Endodermal cell (in vitro differentiated cells): ENCODE measurements at places on chromosomes 2 and 18. TPM values are rescaled to one million over a fixed set of nuclear protein-coding genes. Genes with fewer than 3 reads are reported as not detected.

MEP1B gene
- not detected in 2 replicates for total RNA-seq

NT5C1B gene
- not detected in 3 replicates for total RNA-seq

ABCG8 gene
- total RNA-seq: not detected in 2 replicates

POTEE gene
- total RNA-seq: 1.5 and 2.3 TPM in 2 replicates

ASB18 gene
- total RNA-seq: not detected in 3 replicates

TDRD15 gene
- 0.29 and 0.44 TPM in 2 replicates for total RNA-seq

FN1 gene
- total RNA-seq: 2,470 and 2,721 TPM in 2 replicates

GRCh38 chr18:45567123-45567522 is 48.2 kb upstream of the SLC14A2 start:
- DNase-seq: peak; percentile 60

DNA sequence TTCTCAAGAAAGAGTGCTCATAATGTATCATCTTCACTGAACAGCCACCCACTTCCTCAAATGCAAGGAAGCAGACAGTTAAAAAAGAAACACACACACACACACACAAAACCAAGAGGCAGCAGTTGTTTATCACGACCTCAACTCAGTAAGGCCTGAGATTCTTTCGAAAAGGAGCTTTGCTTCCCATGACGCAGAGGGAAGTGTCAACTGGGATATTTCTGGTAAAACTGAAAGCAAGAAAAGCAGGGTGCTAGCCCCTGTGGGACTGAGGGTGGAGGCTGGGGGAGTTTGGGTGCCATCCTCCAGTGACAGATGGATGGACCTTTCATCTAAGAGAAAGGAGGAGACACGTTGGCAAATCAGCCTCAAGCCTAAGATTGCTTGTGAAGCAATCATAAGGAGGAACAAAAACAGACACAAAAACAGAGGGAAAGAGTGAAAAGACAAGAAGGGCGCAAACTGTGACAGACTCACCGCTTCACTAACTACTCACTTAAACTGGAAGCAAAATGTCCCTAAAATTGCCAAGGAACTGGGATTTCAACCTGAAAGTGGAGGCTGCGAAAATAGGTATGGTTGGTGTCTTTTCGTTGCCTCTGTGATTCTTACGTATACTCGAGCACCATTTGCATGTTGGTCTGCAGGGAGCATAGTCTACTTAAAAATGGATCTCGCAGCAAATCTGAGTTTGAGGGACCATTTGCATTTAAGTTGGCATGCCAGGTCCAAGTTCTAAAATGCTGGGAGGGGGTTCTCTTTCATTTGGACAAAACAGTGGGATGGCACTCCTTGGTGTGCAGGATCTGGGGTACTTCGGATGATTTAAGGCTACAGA is at the start of gene ARHGAP25:
Gene ARHGAP25, plus strand, starts transcription at position 124 of the 838 bp plus-strand sequence. Its CDS starts 389 bp downstream, at position 513.
- no peak for DNase-seq

GRCh38 chr18:29661924-29662323 is 1380.6 kb downstream of the DSC3 start:
- no peak for DNase-seq

GRCh38 chr2:169507698-169508097 is 1.8 kb upstream of the KLHL41 start:
- DNase-seq: no peak

GRCh38 chr2:174683392-174683759 is 80.9 kb downstream of the CHRNA1 start:
- peak; percentile 63 for DNase-seq

DNA sequence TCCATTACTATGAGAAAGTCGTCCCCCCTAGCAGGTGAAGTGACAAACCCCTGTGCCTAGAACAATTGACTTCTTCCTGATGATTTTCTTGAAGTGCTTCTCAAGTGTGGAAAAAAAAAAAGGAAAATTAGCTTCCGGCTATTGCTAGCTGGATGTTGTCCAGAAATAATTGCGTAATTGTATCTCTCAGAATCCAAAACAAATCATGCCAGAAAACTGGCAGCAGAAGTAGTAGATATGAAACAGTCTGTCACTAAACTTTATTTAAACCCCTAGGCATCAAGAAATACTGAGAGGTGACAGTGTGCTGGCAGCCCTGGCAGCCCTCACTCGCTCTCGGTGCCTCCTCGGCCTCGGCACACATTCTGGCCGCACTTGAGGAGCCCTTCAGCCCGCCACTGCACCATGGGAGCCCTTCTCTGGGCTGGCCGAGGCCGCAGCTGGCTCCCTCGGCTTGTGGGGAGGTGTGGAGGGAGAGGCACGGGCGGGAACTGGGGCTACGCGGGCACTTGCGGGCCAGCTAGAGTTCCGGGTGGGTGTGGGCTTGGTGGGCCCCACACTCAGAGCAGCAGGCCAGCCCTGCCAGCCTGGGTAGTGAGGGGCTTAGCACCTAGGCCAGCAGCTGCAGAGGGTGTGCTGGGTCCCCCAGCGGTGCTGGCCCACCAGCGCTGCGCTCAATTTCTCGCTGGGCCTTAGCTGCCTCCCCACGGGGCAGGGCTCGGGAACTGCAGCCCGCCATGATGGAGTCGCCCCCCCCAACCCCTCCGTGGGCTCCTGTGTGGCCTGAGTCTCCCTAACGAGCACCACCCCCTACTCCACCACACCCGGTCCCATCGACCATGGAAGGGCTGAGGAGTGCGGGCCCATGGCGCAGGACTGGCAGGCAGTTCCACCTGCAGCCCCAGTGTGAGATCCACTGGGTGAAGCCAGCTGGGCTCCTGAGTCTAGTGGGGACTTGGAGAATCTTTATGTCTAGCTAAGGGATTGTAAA is 80.5 kb upstream of the ABCA12 start:
- no peak for DNase-seq

- no peak for DNase-seq
Observed at GRCh38 chr2:6835467-6835866, 30.2 kb downstream of the CMPK2 start.

- no peak for DNase-seq
Observed at GRCh38 chr2:233044974-233045605, 12.6 kb downstream of the NEU2 start.

DNA sequence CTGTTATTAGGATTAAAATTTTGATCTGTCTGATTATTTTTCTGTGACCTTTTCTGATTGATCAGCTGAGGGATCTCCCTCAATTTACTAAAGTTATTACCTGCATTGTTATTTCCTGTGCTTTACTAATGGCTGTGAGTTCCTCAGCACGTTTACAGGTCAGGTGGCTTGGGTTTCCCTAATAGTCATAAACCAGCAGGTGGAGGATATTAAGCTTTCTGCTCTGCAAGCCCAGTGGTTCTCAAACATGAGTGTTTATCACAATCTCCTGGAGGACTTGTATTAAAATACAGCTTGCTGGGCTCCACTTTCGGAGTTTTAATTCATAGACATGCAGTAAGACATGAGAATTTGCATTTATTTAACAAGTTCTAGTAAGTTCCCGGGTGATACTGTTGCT is 22.4 kb upstream of the UGP2 start:
- no peak for DNase-seq

GRCh38 chr18:53789376-53790247 is 434.9 kb downstream of the MBD2 start:
- DNase-seq: no peak

- no peak for DNase-seq
Observed at GRCh38 chr2:58896638-58897037, 655.5 kb upstream of the FANCL start.

- peak; percentile 66 for DNase-seq
Observed at GRCh38 chr2:218980735-218981389, 4.1 kb downstream of the FEV start.

DNA sequence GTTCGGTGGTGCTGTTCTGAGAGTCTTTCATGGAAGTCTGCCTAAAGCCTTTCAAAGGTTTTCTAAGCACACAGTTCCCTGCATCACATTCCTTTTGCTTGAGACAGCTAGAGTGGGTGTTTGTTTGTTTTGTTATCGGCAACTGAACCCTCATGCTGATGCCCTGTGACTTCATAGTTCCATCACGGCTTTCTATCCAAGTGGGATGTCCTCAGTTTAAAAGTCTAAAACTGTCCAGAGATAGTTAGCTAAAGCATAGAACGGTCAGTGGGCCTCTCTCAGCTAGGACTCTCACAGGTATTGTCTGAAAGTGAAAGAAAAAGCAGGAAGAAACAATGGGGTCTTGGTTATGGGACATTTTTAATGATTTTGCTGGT is 337.3 kb downstream of the OSR1 start:
- no peak for DNase-seq

GRCh38 chr2:40353231-40353630 is 98.7 kb downstream of the SLC8A1 start:
- no peak for DNase-seq

DNA sequence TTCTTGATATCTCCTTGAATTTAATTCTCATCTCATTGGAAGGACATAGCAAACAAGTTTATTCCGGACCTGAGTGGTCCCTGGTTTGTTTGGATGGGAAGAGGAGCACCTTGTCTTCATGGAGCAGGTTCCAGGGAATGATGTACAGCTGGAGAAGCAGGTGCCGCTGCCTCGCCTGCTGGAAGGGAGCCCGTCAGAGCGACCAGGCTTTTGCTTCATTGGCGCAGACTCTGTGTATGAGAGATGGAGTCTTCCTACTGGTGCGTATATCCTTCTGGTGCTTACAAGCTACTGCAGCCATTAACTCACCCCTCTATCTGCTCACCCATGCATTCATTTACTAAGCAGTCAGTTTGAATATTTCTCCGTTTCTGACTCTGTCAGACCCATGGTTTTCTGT is 11.6 kb upstream of the ALLC start:
- DNase-seq: no peak

- peak; percentile 89 for DNase-seq
Observed at GRCh38 chr18:26655525-26656430, 107.4 kb upstream of the KCTD1 start.

DNA sequence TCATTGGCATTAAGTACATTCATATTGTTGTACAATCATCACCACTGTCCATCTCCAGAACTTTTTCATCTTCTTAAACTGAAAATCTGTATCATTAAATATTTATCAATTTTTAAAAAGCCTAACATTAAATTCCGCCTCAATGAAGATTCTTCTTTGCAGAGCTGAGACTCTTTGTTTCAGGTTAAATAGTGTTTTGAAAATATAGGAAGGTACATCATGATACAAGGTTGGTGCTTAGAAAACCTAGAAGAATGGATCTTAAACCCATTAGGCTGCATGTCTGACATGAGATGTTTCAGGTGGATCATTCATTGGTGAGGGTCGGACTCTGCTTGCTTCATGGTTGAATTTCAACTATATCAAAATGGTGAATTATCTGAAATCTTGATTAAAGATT is 30.5 kb downstream of the DDX1 start:
- DNase-seq: no peak

DNA sequence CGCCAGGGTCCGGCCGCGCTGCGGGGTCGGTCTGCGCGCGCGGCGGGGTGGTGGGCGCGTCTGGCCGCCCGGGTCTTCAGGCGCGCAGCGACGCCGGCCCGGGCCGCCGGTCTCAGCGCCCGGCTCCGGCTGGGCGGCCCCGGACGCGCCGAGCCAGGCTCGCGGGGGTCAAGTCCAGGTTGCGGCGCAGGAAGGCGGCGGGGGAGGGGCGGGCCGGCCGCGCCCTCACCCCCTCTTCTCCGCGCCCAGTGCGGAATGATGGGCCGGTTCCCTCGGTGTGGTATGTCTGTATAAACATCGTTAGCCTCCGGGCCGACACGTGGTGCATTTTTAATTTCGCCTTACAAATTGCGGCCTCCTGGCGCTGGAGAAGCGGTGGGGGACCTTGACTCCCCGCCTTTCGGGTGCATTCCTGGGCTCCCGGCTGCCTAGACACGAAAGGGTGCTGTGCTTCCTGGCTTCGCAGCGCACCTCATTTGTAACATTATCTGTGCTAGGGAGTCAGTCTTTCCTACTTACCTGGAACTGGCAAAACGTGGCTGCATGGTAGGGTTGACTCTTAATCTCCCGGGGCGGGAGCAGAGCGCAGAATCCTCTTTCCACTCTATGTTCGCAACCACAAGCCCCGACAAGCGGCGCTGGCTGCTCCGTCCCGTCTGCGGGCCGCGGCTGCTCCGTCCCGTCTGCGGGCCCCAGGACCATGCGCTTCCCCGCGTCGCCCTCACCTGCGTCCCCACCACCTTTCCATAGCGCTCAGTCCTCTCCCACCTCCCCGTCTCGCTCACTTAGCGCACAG is 69.0 kb downstream of the CTAGE1 start:
- peak; percentile 86 for DNase-seq

GRCh38 chr2:47784352-47784851 is 1.5 kb downstream of the MSH6 start:
- peak; percentile 65 for DNase-seq

DNA sequence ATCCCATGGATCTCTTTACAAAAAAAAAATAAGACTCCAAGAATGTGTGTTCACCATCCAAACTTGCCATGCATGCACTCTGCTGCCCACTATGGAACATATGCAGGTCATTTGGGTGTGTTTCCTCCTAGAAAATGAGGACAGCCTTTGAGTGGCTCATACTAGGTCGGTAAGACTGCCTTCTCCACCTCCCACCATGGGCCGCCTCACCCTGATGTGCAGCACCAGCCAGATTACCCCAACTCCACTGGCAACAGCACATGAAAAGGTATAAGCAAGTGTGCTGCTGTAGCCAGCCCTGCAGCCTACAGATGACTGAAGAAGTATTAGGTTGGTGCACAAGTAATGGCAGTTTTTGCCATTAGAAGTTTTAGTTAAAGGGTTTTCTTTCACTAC is 214.2 kb downstream of the ATAD2B start:
- peak; percentile 65 for DNase-seq
